ENCODE measurements at places on chromosomes 4 and X. TPM values are rescaled to one million over a fixed set of nuclear protein-coding genes. Genes with fewer than 3 reads are reported as not detected.

Gene XAGE1A
- polyA plus RNA-seq = not detected

Gene TLL1
- polyA plus RNA-seq = 0.41 TPM

Gene GPR34
- polyA plus RNA-seq = 0.76 TPM

Gene SYN1
- polyA plus RNA-seq = 0.08 TPM

Gene UGT2B15
- 0.06 TPM for polyA plus RNA-seq

Gene RPS6KA6
- 0.53 TPM for polyA plus RNA-seq

Gene ADAM29
- not detected for polyA plus RNA-seq

Gene TAF7L
- 0.14 TPM for polyA plus RNA-seq

Gene FHDC1
- 4.7 TPM for polyA plus RNA-seq

All from esophagus (tissue), 2 donors.